ENCODE measurements at places on chromosomes 2 and 18.

GRCh38 chr18:58394046-58394445 is 234.8 kb downstream of the ALPK2 start:
- DNase-seq: no peak

GRCh38 chr2:142966284-142966683 is 88.8 kb downstream of the KYNU start:
- DNase-seq: no peak

DNA sequence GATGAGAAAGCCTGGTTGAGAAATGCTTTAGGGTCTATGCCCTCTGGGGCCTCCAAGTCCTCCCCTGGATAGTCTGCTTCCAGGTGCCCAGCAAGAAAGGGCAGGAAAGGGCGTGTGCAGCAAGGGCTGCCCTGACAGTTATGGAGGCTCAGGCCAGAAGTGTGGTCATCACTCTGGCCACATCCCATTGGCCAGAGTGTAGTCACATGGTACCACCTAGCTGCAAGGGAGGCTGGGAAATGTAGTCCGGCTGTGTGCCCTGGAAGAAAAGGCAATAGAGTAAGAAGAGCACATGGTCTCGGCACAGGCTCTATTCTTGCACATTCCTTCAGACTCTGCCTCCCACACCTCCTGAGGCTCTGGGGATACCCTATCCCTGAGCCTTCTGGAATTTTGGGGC is 35.7 kb downstream of the ODC1 start:
- no peak for DNase-seq

DNA sequence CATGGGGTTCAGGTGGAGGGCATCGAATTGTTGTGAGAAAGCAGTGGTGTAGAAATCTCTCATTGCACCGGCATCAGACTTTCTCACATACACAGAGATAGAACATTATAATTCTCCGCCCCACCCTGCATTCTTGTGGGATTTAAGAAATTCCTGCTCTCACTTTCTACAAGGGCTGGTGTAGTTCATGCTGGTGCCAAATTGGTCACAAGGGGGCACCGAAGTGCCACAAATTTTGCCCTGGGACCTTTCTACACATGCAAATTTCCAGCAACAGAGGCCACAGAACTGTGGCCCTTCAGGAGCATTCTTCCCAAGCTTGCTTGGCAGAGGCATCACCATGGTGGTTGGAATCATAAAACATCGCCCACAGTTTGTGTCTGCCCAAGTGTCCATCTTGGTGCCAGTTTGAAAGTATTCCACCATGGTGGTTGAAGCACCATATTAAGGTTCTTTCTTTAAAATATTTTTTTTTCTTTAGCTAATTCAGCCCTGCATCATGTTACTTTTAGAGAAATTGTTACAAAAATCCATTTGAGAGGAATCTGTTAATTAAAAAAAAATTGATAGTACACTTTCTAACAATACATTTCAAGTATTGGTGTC is 521.2 kb upstream of the FANCL start:
- no peak for DNase-seq

GRCh38 chr18:56803051-56803450 is 151.9 kb downstream of the WDR7 start:
- no peak for DNase-seq

Data from activated naive CD4-positive, alpha-beta T cell treated with anti-CD3 and anti-CD28 coated beads, Interleukin-2, amount 50 U/mL, for 16 hours (primary cell).